Fibroblast of skin of back (primary cell): ENCODE measurements at places on chromosomes 4 and X.

DNA sequence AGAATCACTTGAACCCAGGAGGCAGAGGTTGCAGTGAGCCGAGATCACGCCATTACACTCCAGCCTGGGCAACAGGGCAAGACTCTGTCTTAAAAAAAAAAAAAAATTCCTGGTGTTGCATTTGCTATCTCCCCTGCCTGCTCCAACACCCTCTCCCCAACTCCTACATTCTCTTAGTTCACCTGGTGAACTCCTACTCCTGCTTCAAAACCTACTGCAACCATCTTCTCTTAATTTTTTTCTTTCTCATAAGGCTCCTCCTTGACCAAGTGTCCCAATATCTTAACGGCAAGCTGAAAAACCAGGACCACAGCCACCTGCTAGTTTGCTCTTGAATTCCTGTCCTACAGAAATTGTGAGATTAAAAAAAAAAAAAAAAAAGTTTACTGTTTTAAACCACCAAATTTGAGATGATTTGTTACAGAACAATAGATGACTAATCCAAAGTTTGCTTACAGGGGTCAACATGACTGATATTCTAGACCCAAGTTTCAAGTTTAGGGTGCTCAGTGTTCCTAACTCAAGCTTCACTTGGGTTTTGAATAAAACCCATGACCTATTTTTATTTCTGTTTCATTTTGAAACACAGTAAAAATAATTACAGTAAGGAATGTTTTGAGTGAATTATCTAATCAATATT, 13.1 kb upstream of the ANXA5 start:
- no peak for DNase-seq

- no peak for DNase-seq
These were observed 277.5 kb downstream of the IL15 start for GRCh38 chr4:141913928-141914327.

GRCh38 chrX:41722214-41722613, 1.8 kb upstream of the GPR82 start:
- DNase-seq = no peak

GRCh38 chr4:186514271-186514950, 41.0 kb downstream of the MTNR1A start:
- DNase-seq = peak; percentile 61

DNA sequence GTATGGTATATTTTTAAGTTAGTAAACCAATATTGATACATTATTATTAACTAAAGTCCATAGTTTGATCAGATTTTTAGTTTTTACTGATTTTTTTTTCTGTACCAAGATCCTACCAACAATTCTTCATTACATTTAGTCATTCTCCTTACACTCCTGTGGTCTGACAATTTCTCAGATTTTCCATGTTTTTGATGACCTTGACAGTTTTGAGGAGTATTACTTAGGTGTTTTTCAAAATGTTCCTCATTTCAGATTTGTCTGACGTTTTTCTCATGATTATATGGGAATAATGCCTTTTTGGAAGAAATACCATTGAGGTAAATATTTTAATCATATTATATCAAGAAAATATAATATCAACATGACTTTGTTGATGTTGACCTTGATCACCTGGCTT, 423.8 kb downstream of the PPP4R3C start:
- no peak for DNase-seq

GRCh38 chr4:17740702-17741101, 40.7 kb downstream of the FAM184B start:
- no peak for DNase-seq

GRCh38 chr4:2487632-2488031, 18.7 kb downstream of the RNF4 start:
- DNase-seq = no peak

- peak; percentile 20 for DNase-seq
These were observed 3.2 kb upstream of the NEK1 start for GRCh38 chr4:169615467-169616106.

DNA sequence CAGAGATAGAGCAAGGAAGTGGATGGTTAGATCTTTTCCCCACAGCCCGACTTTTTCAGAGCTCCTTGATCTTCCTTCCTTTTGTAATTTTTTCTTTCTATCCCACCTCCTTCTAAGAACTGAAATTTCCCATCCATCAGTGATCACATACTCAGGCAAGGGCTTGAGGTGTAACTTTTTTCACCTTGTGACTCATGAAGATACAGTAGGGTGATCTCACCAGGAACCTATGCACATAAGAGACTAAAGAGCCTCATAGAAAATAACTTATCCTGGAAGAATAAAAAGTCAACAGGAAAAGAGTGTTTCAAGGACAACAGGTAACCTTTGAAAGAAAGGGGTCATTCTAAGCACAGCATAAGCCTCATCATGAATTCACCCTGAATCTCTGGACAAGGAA, 131.2 kb upstream of the HCCS start:
- no peak for DNase-seq

- DNase-seq = no peak
These were observed 26.4 kb downstream of the SMS start for GRCh38 chrX:21966866-21967265.

GRCh38 chr4:158929939-158930638, 161.3 kb downstream of the FNIP2 start:
- no peak for DNase-seq

DNA sequence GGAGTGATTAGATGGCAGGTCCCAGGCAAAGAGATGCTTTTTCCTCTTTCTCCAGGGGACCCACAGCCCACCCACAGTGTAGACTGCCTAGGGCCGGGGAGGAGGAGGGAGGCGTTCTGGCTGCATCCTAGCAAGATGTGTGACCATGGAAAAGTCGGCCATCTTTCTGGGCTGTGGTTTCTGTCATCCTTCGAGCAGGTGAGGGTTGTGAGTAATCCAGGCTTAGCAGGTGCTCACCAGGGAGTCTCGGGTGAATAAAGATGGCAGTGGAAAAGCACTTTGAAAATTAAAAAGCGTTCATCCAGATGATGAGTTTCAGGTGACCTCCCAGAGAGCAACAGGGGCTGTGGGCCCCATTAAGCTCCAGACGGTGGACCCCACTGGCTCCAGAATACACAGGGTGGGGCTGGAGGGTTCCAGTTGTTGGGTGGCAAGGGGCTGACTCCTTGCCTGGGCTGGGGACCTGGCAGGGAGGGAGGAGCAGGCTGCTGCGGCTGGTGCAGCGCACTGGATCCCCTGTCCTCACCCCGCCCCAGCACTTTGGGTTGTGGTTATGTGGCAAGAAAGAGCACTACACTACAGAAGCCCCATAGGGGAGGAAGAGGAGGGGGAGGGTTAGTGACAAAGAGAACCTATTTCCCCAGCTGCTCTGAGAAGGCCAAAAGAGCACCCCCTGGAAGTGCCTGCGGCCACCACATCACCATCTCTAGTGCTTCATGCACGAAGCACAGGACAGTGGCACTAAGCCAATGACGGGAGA, 23.7 kb downstream of the ELF4 start:
- no peak for DNase-seq

DNA sequence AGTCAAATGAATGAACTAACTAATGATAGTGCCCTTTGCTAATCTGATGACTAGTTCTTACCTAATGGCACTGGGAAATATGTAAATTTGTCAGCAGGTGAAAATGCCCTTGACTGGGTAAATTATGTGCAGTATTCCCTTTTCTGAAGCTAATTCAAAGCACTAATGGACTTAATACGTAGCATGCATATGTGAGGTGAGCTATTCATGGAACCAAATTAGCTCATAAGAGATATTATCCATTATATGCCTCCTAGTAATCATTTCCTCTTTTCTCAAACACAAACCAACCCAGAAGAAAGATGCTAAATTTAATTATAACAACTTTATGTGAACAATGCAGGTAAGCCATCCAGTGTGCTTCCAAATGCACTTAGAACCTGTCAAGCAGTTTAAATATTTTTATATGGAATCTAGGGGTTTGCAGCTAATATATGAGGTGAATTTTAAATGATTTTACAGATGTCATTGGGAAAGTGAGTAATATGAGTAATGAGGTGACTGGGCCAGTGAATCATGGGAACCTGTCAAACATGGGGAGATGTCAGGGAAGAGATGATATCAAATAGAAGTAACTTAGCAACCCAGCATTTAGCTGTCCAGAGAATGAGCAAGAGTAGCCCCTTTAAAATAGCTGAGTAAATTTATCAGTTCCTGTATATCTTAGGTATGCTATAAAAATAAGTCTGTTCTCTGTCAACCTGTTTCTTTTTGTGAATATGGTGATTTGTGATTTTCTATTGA, 315.0 kb downstream of the AFF2 start:
- DNase-seq = no peak
